ENCODE measurements at places on chromosomes 2 and 18. TPM values are rescaled to one million over a fixed set of nuclear protein-coding genes. Genes with fewer than 3 reads are reported as not detected.

CXCR2 gene
- not detected for total RNA-seq

CETN1 gene
- not detected for total RNA-seq

SAG gene
- total RNA-seq: not detected

FARP2 gene
- total RNA-seq: 81.5 TPM

TEX44 gene
- not detected for total RNA-seq

CXCR4 gene
- 0.70 TPM for total RNA-seq

MROH2A gene
- 2.9 TPM for total RNA-seq

DTNA gene
- total RNA-seq: not detected

MLPH gene
- total RNA-seq: 283 TPM

MSTN gene
- total RNA-seq: not detected

DRC1 gene
- total RNA-seq: 4.7 TPM

TCF4 gene
- 0.74 TPM for total RNA-seq

TTN gene
- not detected for total RNA-seq

- DNase-seq: no peak
Measured at GRCh38 chr2:166700079-166700478, 188.2 kb upstream of the XIRP2 start.

DNA sequence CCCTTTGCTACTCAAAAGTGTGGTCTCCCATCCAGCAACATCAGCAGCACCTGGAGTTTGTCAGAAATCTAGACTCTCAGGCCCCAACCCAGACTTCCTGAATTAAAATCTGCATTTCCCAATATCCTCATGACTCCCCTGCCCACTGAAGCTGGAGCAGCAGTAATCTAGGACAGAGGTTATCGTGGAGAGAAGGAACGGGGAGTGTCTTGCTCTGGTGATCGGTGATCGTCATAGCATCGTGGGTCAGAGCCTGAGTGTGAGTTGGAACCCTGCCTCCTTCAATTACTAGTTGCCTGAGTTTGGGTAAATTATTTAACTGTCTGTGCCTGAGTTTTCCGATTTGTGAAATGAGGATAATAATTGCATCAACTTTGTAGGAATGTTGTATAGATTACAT, 217.3 kb upstream of the ATP5MC3 start:
- DNase-seq: no peak

- no peak for DNase-seq
Measured at GRCh38 chr2:39107724-39108273, 13.1 kb downstream of the SOS1 start.

GRCh38 chr2:58030771-58031170, 15.8 kb upstream of the VRK2 start:
- no peak for DNase-seq

DNA sequence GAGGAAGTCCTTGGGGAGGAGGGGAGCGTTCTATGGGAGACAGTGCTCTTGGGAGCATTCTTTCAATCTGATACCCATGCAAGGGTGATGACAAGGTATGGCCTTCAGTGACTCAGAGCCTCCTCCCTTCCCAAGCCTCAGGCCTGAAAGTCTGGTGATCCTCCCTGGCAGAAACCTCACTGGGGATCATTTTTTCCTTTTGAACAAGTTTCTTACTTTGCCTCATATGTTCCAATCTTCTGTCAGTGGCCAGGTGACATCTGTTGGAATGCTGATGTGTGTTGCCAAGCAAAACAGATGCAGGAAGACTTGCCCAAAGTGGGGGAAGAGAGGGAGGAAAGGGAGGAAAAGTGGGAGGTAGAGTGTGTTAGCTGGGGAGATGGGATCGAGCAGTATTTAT, 224.8 kb downstream of the NEDD4L start:
- DNase-seq: peak; percentile 97

- no peak for DNase-seq
Measured at GRCh38 chr2:11558214-11558886, 24.5 kb downstream of the GREB1 start.

DNA sequence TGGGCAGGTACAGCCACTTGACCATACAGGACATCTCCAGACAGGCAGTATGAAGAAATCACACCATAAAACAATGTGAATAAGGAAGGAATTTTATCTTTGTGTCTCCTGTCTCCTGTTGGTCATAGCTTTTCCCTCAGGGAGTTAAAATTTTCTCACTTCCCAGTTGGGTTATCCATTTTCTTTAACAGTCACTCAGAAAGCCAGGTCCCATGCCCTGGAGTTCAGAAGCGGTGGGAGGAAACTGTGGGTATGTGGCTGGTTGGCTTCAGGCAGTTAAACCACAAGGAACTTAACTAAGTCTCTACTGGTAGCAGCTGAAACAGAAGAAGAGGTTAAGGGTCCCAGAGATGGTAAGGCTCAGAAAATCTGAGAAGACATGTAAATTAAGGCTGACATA, 6.5 kb upstream of the SMAD2 start:
- DNase-seq: no peak

DNA sequence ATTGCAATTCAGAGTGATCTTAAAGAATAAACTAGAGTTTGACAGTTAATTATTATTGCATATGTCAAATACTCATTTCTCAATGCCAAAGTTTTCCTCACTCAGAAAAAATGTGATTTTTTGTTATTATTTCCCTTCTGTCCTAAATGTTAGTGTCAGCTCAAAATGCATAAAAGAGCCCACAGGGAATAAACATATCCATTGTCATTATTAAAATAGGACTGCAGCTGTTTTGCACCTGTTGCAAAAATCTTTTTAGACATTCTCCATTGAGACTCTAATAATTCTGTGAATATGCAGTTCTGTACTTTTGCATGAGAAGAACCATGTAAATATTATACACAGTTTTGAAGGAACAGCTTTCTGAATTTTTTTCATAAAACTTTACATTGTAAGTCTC, 540.0 kb upstream of the SLC39A10 start:
- DNase-seq: no peak

GRCh38 chr2:156541706-156542105, 105.5 kb downstream of the GPD2 start:
- no peak for DNase-seq

DNA sequence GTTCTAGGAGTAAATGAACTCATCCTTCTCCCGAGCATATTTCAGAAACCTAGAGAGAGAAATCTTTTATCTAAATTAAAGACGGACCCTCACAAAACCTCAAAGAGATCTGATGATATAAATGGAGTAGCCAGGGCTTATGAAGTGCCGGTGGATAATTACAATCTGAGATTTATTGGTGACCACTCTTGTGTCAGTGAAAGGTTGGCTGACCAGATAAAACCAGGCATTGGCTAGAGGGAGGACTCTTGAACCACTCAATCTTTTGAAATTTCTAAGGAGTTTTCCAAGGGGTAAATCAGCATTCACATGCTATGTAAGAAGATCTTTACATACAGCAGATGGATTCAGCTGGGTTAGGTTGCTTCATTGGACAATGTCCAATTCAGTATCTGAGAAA, 227.3 kb upstream of the MMADHC start:
- no peak for DNase-seq

DNA sequence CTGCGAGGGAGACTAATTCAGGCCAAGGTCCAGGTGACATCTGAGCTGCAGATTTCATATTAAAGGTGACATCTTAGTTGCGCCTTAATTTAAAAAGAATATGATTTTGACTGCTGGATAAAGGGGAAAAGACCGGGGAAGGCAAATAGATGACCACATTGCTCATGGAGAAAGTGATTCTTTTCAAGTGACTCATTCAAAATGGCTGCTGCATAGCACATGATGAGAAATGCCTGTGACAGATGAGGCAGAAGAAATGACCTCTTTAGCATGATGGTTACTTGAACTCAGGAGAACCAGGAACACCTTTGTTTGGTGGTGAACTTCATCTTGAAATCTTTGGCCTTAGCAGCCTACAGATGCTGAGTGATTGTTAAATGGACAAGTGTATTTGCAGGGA, 385.8 kb upstream of the TRIB2 start:
- DNase-seq: peak; percentile 6

- DNase-seq: no peak
Measured at GRCh38 chr2:68465081-68465916, 1.8 kb downstream of the FBXO48 start.

DNA sequence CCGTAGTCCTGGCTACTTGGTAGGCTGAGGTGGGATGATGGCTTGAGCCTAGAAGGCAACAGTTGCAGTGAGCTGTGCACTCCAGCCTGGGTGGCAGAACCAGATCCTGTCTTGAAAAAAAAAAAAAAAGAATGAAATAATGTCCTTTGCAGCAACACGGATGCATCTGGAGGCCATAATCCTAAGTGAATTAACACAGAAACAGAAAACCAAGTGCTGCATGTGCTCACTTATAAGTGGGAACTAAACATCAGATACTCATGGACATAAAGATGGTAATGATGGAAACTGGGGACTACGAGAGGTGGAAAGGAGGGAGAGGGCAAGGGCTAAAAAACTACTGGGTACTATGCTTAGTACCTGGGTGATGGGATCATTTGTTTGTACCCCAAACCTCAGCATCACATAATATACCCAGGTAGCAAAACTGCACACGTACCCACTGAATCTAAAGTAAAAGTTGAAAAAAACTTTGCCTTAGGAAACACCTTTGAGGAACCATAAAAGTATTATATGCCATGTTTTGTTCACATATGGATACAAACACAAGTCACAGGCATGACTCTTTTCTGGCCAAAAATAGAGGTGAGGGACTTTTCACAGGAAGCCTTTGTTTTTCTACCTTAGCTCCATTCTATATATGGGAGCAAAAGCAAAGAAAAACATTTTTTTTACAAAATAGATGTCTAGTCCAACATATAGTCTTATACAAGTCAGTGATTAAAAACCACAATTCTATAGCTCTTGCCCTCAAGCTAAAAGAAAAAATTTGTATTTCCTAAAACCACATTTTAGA, 36.6 kb downstream of the GPR155 start:
- DNase-seq: no peak

DNA sequence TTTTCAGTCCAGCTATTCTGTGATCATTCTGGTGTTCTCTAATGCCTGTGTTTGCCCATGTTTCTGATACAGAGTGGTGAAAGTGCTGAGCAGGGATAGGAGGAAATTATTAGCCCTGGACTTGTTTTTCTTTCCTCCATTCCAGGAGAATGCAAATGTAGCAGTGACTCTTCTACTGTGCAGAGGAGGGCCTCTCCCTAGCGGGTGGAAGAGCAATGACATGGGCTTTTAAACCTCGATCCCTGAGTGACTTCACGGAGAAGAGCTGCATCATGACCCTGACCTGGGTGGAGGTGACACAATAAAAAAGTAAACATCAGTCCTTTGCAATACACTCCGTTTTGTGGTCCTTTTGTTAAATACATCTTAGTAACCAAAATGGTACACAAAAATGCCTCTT, 68.0 kb upstream of the NETO1 start:
- DNase-seq: no peak

DNA sequence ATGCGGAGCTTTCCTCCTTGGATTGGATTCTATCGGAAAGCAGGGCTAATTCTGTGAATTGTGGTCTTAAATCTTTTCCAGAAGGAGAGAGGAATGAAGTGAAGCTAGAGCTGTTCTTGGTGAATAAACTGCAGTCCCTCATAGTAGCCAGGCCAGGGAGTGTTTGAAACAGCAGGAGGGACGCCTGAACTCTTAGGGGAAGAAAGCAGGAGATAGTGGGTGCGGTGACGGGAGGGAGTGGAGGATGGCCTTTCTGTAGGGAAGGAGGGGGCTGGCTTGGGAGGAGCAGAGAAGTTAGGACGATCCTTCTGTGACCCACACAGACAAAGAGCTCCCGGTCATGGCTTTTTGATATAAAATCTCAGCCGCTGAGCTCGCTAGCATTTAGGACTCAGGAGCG, 47.5 kb upstream of the KCNF1 start:
- DNase-seq: no peak

DNA sequence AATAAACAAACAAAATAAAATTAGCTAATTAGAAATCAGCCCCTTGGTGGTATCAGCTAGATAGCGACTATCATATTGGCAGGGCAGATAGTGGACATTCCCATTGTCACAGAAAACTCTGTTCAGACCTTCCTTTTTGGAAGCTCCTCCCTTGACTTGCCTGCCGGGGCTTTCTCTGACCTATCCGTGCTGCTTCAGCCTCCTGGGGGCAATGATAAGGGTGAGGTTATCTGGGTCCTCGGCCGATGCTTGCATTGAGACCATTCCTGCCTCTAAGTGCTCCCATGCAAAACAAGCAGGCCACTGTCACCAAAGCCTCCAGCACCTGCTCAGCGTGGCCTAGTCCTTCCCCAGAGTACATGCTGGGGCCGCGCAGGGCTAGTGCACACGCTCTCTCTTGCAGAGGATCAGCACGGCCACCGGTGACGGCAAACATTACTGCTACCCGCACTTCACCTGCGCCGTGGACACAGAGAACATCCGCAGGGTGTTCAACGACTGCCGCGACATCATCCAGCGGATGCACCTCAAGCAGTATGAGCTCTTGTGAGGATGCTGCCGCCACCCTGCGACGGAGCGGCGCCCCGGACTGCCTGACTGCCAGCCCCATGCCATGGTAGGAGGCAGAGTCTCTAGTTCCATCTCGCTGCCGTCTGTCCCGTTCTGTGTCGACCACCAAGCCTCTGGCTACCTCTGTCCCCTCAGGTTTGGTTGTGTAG, 27.4 kb downstream of the MPPE1 start:
- no peak for DNase-seq

GRCh38 chr2:240236217-240237111, 96.0 kb upstream of the OTOS start:
- DNase-seq: no peak

- DNase-seq: no peak
Measured at GRCh38 chr2:18900691-18901141, 311.3 kb upstream of the NT5C1B start.

DNA sequence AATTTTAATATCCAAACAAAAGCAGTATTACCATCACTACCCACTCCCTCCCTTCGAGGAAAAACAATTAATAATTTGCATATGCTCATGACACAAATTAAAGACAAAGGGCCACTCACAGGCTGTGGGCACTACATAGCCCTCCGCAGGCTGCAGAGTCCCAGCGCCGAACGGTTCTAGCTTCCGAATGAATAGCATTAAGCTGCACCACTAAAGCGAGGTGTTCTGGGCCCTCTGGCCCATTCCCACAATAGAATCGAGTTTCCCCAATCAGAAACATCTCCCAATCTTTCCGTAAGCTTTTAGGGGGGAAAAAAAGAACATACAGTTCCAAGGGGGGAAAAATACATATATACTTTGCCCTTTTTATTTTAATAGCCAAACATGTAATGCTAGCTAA, 14.5 kb upstream of the SIX3 start:
- DNase-seq: no peak

GRCh38 chr2:190698895-190699294, 50.0 kb downstream of the NAB1 start:
- no peak for DNase-seq

DNA sequence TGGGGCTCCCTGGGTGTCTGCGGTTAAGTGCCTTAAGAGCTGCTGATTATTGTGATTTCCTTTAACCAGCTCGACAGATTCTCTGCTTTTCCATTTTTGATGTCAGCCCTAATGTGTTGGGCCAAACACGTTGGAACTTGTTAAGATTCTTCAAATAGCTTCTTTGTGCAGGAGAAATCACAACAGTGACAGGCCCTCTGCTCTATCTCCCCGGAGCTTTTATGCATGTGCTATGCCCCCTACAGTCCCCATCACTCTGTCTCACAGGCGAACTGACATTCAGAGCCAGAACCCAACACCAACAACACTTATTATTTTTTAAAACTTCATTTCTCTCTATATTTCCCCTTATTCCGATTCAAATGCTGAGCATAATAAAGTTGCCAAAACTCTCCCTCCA, 371.7 kb upstream of the CELF4 start:
- no peak for DNase-seq

Measured in PC-9 (cell line).